ENCODE measurements at places on chromosomes 3 and 15.

DNA sequence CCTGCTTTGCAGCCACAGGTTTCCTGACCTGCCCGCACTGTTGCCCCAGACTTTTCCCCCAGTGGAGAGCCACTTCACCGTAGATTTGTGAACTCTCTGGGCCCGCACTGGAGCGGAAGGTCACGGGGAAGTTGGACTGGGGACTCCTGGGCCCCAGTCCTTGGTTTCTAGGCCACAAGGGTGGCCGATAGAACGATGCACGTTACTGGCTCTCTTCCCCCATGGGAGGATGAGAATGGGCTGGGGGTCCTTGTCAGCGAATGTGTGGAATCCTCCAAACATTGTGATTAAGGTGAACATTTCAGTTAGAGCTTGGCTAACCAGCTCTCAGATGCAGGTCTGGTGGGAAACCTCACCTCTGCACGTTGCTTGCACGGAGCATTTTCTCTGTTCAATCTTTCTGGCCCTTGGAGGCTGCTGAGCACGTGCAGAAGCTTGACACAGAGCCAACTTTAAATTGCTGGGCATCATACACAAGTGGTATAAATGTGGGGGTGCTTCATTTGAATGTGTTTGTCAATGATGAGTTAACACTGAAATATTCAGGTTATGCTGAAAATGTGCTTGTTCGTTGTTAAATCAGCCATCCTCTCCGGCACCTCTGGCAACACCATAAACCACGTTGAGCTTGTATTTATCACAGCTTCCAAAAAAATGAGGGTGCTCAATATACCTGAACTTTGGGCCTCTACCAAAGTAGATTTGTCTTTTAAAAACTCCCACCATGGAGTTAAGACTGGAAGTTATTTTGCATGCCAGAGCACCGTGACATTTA lies 976 bp downstream of the DIS3L start:
- no peak for DNase-seq

DNA sequence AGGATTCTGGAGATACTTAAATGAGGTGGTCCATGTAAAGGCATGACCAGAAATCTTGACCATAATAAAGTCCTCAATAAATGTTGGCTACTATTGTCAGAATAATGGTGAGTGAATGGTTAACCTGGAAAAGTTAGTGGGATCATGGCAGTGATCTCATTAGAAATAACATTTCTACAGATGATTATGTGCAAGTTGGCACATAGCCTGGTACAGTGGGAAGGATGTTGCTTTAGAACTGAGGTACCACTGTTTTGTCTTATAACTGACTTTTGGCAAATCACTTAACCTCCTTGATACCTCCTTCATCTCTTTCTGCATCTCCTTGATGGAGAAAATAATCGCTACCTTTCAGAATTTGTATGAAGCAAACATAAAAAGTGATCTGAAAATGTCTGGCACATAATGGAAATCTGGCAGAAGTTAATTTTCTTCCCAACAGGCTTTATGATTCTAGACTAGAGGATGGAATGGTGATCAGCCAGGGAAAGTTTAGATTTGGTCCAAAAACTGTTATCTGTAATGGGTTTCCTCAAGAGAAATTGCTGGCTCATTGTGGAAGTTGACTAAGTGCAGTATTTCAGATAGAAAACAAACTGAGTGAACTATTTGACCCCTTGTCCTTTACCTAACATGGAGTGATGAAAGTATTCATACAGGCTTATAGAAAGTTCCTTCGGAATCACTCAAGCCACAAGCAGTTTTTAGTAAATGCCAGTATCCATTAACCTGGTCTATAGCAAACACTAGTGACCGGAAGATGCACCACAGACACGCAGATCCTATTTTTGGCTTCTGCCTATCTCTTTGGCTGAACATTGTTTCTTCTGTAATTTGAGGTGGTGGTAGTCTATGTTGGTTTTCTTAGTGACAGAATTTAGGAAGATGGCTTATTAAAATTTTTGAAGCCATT lies 449.6 kb upstream of the TGFBR2 start:
- no peak for DNase-seq

DNA sequence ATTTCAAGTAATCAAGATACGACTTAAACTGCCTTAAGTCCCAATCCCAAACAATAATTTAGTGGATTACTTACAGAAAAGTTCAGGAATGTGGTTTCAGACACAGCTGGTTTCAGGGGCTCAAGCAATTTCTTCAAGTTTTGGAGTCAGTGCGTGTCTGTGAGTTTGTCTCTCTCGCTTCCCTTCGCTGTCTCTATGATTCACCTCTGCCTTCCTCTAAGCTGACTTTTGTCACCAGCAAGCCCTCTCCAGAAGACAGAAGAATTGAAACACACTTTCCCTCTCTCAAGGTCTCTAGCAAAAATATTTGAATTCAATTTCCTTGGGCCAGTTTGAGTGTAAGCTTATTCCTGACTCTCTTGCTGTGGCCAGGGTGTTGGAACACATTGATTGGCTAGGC lies 392.4 kb downstream of the EDEM1 start:
- DNase-seq: no peak

GRCh38 chr3:27791956-27792355 lies 69.8 kb upstream of the EOMES start:
- no peak for DNase-seq

- no peak for DNase-seq
These were observed 8.1 kb upstream of the SLC9A9 start for GRCh38 chr3:143856252-143856970.

- no peak for DNase-seq
These were observed 32.0 kb downstream of the UBE3A start for GRCh38 chr15:25406846-25407245.

DNA sequence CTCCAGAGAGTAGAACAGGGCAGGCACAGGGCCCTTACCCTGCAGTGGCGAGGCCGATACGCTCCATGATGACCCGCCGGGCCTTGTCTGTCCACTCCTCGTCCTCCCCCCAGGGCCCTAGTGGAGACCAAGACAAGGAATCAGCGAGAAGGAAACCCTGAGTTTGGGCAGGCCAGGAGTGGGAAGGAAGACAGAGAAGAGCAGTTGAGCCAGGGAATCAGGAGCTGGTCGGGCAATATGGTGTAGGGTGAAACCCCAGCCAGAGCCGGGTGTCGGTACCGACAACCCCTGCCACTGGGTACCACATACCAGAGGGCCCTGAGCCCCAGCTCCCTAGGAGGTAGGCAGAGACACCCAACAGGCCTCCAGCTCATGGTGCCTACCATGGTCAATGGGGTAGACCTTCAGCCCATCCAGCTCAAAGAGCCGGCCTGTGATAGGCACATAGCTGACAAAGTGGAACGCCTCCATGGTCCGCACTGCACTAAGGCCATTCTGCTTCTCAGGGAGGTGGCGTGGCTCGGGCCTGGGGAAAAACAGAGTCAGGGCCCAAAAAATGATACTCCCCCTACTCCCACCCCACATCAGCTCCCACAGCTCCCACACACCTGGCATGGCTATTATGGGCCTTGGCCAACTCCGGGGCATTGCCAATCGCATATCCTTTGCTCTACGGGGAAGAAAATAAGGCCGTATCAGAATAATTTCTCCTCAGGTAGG lies 38.0 kb downstream of the SEMA3G start:
- no peak for DNase-seq

DNA sequence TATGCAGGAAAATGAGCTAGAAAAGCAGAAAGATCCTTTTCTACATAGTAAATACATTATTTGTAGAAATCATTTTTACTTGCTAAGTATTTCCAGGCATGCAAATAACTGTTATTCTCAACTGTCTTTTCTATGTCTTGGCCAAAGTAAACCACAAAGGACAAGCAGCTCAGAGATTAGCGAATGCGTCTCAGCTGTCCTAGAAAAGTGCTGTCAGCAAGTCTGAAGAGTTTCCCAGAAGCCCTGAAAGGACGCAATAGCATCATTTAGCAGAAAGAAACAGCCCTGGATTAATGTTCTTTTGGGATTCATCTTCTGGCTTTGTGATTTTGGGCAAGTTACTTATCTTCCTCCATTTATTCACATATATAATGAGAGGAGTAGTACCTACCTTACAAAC lies 100.3 kb downstream of the ZIC1 start:
- no peak for DNase-seq

DNA sequence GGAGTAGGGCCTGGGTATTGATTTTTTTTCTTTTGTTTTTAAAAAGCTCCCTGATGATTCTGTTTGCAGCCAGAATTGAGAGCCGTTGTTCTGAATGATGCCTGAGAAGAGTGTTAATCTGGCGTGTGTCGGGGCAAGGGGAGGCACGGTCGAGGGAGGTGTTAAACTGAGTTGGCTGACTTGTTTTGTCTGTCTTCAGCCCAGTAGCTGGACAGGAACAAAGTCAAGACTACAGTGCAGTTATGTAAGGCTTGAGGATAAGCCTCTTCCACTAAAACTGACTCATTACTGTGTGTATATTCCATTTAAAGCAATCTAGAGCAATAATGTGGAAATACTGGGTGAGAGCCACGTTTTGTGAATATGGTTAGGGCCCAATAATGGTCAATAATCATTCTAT lies 119.0 kb upstream of the DLG1 start:
- no peak for DNase-seq

GRCh38 chr3:53051929-53052328 lies 6.1 kb upstream of the SFMBT1 start:
- DNase-seq: no peak

DNA sequence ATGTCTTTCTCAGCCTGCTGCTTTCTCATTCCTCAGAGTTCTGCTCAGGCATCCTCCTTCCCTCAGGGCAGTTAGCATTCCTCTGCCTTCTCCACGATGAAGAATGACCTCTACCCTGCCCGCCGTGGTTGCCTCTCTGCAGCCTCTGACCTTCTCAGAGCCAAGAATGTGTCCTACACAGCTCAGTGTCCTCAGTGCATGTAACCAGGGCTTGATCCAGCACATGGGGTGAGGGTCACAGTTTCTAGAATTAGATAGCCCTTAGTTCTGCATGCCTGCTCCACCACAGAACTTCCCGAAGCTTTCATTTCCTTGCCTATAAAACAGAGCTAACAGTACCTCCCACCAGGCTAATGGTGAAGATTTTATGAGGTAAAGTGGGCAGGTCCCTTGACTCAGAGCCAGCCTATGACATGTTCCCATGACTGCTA lies 182.1 kb downstream of the CLSTN2 start:
- DNase-seq: no peak

- no peak for DNase-seq
These were observed 39.5 kb upstream of the CHRNB4 start for GRCh38 chr15:78680431-78681075.

DNA sequence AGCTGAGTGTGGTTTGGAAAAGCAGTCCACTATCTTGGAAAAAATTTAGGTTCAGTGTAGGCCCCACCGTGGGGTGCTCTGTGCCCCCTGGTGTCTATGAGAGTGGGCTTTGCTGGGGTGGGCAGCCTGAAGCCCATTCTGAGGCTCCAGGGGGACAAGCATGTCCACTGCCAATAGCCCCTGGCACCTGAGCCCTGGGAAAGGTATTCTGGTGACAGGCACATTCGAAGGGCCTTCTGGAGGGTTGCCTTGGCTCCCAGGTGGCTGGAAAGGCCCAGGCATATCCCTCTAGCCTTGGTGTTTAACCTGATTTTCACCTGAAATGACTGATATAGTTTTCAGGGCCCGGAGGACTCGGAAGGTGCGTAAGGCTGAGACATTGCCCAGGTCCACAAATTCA lies 36.1 kb downstream of the SCN5A start:
- DNase-seq: no peak

GRCh38 chr3:51706788-51707731 lies at the start of gene GRM2:
TSS of gene GRM2 (plus strand) at chr3:51707068. CDS start at chr3:51708984, 1,916 bp downstream.
- DNase-seq: no peak

GRCh38 chr3:106215047-106215446 lies 346.2 kb upstream of the CBLB start:
- DNase-seq: no peak

- no peak for DNase-seq
These were observed 16.0 kb downstream of the FBLN2 start for GRCh38 chr3:13564751-13565560.

GRCh38 chr3:72421126-72421525 lies 427.1 kb downstream of the SHQ1 start:
- no peak for DNase-seq

- no peak for DNase-seq
These were observed 9.1 kb downstream of the GRM2 start for GRCh38 chr3:51715977-51716294.

DNA sequence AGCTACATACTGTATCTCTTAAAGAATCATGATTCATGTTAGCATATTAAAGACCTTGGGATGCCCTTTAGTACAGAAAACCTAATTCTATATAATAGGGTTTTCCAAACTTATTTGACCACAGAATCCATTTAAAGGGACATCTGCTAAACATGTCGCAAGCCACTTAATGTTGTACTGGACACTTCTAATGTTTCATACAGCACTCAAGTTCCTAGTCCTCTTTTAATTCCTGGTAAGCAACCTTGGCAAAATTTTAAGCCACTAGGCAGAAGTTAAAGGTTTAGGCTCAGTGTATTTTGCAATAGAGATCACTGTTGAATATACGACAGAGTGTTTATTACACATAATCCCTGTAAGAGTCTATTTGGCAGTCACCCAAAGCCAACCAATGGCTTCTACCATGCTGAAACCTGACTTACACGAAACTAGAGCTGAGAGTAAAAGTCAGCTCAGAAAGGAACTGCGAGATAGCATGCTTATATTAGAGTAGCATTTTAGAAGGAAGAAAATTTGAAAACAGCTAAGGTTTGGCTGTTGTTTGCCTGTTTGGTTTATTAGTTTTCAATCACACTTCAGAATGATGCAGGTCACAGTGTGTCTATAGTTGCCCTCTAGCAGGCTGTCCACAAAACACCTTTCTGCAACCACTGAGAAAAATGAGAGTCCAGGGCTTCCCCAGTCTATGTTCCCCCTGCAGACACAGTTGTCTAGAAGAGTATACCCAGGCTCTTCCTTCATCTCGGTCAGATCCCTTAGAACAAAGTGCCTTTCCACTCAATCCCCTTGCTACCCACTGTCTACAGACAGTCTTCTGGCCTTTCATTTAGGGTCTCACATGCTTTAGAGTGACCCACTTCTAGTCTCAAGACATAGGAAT lies 104.4 kb downstream of the FMN1 start:
- DNase-seq: no peak

- DNase-seq: no peak
These were observed 1.4 kb upstream of the PDHB start for GRCh38 chr3:58434990-58435389.

DNA sequence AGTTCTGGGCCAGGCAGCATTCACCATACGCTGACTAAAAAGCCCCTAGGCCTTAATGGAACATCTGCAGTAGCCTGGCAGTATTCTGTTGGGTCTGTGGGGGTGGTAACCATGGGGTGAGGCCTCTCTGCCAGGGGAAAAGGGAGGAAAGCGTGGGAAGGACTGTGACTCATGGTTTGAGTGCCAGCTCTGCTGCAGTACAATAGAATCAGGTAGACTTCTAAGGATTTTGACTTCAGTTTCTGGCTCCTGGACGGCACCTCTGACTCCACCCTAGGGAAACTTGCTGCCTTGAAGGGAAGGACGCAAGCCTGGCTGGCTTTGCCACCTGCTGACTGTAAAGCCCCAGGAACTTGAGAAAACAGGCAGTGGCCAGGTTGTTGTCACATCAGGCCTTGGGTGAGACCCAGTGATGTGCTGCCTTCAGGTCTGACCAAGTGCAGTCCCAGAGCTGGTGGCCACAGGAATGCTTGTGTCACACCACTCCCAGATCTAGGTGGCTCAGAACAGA lies 148.6 kb downstream of the SUCNR1 start:
- no peak for DNase-seq

- no peak for DNase-seq
These were observed 53.2 kb downstream of the PGPEP1L start for GRCh38 chr15:98954411-98954810.

Data from effector CD8-positive, alpha-beta T cell (primary cell).